ENCODE measurements at places on chromosomes 4 and X.

DNA sequence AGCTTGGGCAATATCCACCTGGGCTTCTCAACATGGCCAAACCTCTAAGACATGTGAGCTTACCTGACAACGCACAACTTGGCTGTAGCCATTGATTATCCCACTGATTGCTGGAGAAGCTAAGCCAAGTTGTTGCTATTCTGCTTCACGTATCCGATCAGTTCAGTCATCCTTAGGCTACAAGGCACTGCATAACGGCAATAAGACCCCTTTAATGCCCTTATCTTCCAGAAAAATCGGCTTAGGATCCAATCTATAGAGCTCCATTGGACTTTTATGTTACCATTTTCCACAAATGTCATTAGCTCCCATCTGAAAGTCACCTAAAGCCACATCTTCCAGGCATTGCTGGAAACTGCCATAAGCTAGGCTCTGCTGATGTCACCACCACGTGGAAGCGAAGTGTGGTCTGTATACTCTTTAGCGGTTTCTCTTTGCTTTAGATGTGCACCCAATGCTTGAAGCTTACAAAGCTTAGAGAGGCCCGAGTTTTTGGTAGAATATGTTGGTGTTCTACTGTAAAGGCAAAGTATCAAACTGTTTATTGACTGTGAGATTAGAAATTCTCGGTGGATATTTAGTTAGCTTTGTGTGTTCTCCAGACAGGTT is 163.1 kb downstream of the CPE start:
- DNase-seq: no peak

- DNase-seq: no peak
Measured at GRCh38 chr4:2923668-2924173, 39.5 kb downstream of the NOP14 start.

DNA sequence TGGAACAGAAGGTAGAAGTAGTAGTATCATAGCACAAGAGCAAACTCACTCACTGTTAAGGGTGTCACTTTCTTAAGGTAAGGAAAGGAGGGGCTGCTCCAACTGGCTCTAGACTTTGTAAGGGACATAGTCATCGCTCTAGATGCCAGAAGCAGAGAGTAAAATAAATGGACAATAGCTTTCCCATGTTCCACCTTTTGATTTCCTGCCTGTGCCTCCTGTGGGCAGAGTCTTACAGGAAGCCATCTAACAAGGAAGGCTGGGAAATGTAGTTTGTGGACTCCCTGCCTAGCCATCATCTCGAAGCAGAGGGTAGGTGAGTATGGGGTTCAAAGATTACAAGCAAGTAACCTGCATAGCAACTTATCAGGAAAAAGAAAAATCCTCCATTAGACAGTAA is 1.7 kb upstream of the METTL14 start:
- peak; percentile 12 for DNase-seq

DNA sequence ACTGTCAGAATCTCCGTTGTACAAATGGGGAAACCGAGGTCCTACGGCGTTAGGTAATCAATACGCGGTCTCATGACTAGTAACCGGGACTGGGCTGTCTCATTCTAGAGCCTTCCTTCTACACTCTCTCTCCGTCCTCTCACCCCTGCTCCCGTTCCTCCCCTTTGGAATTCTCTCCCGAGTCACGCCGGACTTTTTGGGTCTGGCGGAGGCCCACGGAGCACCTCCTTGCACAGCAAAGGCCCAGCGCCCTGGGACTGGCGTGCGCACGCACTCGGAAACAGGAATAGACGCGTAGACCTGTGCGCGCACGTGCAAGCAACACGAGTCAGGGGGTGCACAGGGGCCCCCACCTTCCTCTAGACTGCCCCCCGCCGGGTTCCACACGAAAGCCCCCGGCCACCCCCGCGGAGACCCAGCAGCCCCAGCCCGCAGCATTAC is 361 bp downstream of the QDPR start:
- DNase-seq: peak; percentile 67

- no peak for DNase-seq
Measured at GRCh38 chr4:56880572-56880971, 27.1 kb upstream of the REST start.

DNA sequence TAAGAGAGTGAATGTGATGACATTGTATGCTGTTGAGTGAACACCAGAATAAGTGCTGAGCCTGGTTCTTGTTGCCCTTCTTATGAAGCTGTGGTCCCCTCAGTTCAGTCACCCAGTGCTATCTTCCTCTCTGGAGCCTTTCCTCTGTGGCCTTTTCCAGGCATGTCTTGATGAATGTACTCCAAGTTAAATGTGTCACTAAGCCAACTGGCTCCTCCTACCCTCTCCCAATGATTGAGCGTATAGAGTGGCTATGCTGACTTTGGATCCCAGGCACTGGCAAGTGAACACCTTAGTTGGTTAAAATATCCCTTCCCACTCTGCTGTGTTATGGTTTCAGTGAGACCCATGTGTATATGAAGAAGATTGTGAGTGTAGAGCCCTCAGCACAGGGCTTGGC is 134.1 kb upstream of the MAMLD1 start:
- DNase-seq: no peak

- no peak for DNase-seq
Measured at GRCh38 chr4:139798456-139798855, 132.8 kb downstream of the MGST2 start.

GRCh38 chr4:53956053-53956452 is 108.4 kb downstream of the CHIC2 start:
- DNase-seq: no peak

DNA sequence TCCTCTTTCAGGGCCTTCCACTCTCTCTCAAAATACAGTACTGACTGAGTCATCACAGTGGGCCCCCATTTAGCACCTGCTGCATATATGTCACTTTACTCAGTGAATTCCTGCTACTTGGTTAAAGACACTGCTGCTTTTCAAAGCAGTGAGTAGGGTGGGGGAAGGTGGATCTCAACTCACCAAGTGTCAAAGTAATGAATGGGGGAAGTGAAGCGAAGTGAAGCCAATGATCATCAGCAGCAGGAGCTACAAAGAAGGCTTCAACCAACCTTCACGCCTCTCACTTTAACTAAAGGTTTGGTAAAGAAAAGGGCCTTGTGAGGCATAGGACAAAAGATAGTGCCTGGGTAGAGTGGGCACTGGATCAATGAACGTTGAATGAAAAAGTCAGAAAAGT is 424.1 kb downstream of the SMARCA1 start:
- DNase-seq: no peak

- no peak for DNase-seq
Measured at GRCh38 chr4:156154978-156155377, 201.3 kb upstream of the CTSO start.

GRCh38 chr4:17613761-17614415 is 553 bp upstream of the MED28 start:
- DNase-seq: no peak

- DNase-seq: no peak
Measured at GRCh38 chr4:172514801-172515200, 653.8 kb upstream of the GALNT7 start.

GRCh38 chrX:133544115-133544514 is 128.8 kb upstream of the GPC4 start:
- DNase-seq: no peak

GRCh38 chrX:45344594-45344993 is 143.9 kb upstream of the DIPK2B start:
- no peak for DNase-seq

- DNase-seq: no peak
Measured at GRCh38 chr4:174810834-174811233, 18.2 kb downstream of the GLRA3 start.

GRCh38 chr4:55445921-55446577 is 50.3 kb downstream of the TMEM165 start:
- DNase-seq: no peak

- peak; percentile 75 for DNase-seq
Measured at GRCh38 chr4:4334798-4335520, 44.9 kb downstream of the ZBTB49 start.

GRCh38 chrX:70527610-70528345 is 83.1 kb downstream of the DLG3 start:
- no peak for DNase-seq

DNA sequence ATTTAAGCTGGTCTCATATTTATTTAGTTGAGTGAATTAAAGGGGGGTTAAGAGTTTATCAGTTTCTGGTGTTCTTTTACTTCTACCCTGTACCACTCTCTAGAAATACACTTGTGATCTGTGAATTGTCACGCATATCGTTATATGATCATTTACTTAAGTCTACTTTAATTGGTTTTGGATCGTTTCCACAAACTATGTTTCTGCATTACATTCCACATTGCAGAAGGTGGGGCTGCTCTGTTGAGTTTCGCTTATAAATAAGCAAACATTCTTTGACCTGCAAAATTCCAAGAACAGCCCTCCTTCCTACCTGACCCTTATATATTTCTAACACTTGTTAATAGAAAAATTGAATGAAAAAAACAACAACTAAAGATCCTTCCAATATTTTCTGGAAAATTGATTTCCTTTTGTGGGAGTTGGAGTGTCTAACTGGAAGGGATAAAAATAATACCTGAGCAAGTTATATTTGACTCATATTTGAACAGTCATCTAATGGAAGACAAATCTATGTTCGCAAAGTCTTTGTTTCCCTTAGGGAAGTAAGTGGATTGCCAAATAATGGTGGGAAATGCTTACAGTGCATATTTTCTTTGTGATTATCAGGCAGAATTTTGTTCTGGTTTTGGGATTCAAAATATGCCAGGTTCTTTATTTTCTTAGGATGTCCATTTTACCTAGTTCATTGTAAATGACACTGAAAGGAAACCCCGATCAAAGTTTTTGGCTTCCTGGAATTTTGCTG is 152.7 kb downstream of the RELL1 start:
- no peak for DNase-seq

DNA sequence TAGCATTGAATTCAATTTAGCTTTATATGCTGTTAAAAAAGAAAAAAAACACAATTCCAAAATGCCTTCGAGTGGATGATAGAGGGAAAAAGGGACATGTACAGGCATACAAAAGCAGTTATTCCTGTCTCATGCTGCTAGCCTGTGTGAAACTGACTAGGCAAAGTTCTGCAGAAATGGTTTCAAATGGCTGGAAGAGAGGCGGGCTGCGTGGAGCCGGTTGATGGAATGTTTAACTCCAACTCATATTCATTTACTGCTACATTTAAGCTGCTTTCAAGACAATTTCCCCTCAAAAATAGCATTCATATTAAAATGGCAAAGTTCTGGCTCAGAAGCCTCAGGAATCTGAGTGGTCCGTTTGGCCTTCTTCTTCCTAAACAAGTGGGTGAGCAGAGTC is 143.8 kb upstream of the PPARGC1A start:
- no peak for DNase-seq

- DNase-seq: no peak
Measured at GRCh38 chr4:143397887-143398286, 61.2 kb downstream of the GAB1 start.

GRCh38 chr4:147157860-147158701 is 212.4 kb upstream of the TTC29 start:
- DNase-seq: no peak

DNA sequence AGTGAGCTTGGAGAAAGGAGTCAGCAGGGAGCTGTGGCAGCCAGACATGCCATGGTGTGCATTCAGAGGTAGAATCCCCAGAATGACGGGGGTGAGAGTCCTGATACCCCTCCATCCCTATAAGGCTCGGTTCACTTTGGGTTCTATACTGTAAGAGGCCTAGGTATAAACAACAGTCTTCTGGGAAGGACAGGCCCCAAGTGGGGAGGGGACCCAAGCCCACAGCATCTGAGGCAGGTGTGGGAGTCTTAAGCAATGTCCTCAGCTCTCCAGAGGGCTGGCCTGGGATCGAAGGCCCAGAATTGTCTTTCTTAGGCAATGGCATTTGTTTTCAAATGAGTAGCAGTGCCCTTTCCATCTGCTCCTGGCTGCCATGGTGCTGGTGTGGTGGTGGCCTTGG is 50.2 kb upstream of the MAMLD1 start:
- DNase-seq: no peak

DNA sequence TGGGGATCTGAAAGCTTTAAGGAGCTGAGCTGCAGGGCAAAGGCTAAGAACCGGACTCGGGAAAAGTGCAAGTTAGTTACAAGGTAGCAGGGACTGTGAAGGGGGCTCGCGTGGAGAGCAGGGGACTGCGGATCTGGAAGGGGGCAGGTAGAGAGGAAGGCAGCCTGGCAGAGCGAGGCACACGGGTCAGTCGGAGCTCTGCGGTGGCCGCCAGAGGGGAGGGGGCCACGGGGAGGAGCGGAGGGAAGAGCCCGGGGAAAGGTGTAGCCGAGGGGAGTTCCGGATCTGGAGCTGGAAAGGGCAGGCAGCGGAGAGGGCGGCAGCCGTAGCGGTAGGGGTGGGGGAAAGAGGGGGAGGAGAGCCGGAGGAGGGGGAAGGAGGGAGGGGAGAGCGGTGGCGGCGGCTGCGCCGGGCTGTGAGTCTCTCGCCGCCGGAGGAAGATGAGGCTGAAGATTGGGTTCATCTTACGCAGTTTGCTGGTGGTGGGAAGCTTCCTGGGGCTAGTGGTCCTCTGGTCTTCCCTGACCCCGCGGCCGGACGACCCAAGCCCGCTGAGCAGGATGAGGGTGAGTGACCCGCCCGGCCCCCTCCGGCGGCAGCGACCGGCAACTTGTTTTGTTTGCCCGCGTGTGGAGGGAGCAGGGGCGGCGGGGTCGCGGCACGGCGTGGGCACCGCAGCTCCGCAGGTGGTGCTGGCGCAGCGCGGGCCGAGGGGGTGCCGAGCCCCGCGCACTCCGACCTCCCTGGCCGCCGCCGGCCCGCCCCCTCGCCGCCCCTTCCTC is at the start of gene GALNT7:
Gene GALNT7 (plus strand): TSS at position 416 of the 782 bp plus-strand sequence. CDS start 25 bp downstream, at position 441.
- peak; percentile 86 for DNase-seq

GRCh38 chr4:26204249-26204825 is 116.5 kb upstream of the RBPJ start:
- DNase-seq: no peak

GRCh38 chr4:145709843-145710242 is 29.9 kb downstream of the C4orf51 start:
- DNase-seq: no peak

DNA sequence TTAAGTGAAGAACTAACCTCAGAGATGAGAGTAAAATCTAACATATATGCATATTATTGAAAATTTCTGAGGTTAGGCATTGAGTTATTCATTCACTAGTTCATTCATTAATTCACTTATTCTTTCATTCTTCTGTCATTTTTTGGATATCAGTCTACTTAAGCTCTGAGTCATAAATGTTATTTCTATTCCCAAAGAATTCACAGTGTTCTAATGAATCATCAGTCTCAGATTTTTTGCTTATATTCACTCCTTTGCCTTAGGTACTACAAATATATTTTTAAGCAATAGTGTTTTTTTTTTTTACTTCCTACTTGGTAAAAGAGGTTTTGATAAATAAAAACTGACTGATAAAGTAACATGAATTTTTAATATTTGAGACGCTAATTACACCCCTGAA is 95.2 kb upstream of the DKK2 start:
- no peak for DNase-seq

Measured in NCI-H1092 treated with DMSO at 0.1 percent for 48 hours (cell line).